Fibroblast of pulmonary artery (primary cell): ENCODE measurements at places on chromosomes 3 and 15.

- no peak for DNase-seq
Measured at GRCh38 chr3:152196782-152197181, 71.9 kb upstream of the MBNL1 start.

GRCh38 chr15:99507504-99508310 is 58.1 kb upstream of the MEF2A start:
- peak; percentile 88 for DNase-seq

- no peak for DNase-seq
Measured at GRCh38 chr15:48273049-48273448, 58.2 kb upstream of the DUT start.

GRCh38 chr3:156298014-156298413 is 177.6 kb downstream of the KCNAB1 start:
- DNase-seq = no peak

DNA sequence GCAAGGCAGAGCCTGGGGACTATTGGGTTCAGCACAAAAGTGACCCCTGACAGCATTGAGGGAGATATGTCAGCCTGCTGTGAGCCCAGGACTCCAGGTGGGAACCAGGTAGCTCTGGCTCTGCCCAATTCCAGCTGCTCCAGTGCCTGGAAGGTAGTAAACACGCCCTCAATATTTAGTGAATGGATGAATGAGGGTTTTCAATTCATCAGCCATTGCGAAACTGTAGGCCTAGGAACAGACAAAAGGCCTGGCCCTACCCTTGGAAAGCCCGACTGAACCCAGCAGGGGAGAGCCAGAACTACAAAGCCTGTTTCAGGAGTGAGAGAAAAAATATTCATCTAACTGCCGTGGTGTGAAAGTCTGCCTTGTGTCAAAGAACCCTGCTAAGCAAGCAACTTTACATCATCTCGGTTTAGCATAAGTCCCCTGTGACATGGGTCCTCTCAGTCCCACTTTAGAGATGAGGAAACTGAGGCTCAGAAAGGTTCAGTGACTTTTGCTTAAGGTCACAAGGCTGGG is 8.1 kb upstream of the CSK start:
- no peak for DNase-seq

DNA sequence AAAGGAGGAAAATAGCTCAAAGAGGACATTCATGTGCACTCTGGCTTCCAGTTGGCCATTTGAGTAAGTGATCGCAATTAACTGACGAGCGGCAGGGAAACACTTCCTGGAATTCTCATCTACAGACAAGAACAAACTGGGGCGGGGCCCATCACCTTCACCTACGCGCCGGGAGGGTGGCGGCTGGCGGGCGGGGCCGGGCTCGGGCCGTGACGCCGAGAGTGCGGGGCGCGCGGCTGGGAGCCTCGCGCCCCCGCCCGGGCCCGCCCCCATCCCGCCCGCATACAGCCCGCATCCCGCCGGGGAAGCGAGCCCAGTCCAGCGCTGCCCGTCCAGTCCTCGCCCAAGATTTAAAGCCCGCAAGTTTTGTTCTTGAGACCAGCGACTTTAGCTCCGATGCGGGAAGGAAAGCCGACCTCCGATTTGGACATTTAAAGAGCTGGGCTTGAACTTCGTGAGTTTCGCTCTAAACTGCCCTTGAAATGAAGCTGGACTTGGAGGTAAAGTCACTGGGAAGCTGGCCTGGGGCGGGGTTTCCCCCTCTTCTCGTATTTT is at the start of gene B3GNT5:
Gene B3GNT5, plus strand, starts transcription at position 281 of the 555 bp plus-strand sequence. CDS start 16,546 bp downstream, outside the sequence.
- DNase-seq = no peak

DNA sequence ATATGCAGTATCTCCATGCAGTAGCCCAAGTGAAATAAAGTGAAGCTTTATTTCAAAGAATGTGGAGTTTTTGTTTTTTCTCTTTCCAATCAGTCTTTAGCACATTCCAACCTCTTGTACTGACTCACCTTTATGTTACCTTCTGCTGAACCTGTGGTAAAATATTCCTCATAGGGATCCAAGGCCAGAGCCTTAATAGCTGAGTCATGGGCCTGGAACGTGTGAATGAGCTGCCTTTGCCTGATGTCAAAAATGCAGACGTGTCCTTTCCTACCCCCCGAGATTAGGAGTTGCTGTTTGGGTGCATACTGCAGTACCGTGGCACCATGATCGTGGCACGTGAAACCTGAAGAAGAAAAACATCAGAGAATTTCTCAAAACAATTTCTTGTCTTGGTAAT is 108.5 kb downstream of the GLDN start:
- DNase-seq = peak; percentile 37

- no peak for DNase-seq
Measured at GRCh38 chr3:10517627-10518026, 12.2 kb upstream of the ATP2B2 start.

DNA sequence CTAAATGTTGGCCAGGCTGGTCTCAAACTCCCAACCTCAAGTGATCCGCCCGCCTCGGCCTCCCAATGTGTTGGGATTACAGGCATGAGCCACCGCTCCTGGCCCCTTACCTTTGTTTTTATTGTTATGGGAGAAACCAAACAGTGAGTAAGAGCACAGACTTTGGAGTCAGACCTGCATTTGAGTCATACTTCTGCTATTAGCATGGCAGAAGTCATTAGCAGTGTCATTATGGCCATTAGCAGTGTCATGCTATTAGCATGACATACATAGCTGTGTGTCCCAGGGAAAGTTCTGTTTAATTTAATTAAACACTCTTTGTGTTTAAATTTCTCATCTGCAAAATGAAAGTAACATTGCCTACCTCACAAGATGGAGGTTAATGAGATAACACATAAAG is 54.8 kb downstream of the SQOR start:
- no peak for DNase-seq

DNA sequence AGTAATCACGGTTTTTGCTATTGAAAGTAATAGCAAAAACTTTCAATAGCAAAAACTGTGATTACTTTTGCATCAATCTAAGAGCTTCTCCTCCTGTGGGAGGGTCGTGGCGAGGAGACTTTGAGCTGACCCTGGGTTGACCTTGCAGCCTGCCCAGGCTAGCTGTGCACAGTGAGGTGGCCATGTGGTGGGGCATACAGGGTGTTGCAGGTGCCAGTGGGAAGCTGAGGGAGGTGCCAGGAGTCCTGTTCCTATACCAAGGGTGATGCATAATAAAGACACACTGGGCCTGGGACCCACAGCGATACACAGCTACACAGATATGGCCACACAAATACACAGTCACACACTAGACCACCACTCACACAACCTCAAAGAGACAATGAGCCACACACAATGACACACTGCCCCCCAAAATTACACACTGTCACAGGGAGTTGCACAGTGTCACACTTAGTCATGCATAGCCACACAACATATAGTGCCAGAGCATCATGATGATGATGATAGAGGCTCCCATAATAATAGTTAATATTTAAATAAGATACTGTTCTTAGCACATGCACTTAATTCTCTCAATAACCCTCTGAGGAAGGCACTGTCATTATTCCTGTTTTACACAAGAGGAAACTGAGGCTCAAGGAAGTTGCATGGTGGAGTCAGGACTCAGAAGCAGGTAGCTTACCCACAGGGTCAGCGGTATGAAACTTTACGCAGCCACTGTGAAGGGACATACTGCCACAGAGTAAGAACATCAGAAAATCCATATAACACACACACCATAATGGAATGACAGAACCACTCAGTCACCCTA is 6.3 kb downstream of the PLCD1 start:
- DNase-seq = no peak

DNA sequence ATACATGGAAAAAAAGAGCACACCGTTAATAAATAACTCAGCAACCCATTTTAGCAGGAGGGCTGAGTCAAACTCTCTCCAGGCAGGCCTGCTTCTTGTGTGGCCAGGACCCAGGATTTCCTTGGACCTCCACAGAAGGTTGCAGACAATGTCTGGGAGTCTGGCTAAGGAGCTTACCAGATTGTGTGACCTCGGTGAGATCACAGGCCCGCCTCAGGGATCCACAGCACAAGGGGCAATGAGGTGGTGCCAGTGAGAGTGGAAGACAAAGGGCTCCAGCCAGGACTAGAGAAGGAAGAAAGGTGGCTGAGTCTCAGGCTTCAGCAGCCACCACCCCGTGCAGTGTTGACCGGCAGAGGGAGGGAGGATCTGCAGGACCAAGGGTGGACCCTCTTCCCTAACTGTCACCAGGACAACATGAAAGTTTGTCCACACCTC is 32.2 kb upstream of the SEC22A start:
- DNase-seq = no peak

- DNase-seq = no peak
Measured at GRCh38 chr15:25060996-25061620, 106.3 kb downstream of the SNRPN start.

GRCh38 chr3:179766416-179767133 is 113.7 kb downstream of the USP13 start:
- no peak for DNase-seq

DNA sequence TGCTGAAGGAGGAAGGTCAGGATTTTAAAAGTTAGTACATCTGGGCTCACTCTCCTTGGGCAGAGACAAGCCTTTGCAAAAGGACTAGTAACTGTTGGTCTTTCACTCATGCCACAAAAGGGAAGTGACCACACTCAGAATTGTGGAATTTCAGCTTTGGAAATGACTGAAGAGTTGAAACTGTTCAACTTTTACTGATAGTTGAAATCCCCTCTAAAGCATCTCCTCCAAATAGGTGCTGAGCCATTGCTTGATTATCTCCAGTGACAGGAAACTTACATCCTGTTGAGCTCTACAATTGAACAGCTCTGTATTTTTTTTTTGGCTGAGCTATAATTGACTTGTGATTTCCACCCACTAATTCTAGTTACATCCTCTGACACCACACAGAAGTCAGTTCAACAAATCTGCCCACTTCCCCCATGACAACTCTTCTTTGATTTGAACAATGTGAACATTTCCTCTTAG is 254.8 kb upstream of the TPRG1 start:
- DNase-seq = peak; percentile 43

- peak; percentile 81 for DNase-seq
Measured at GRCh38 chr3:55329849-55330248, 157.3 kb downstream of the WNT5A start.

DNA sequence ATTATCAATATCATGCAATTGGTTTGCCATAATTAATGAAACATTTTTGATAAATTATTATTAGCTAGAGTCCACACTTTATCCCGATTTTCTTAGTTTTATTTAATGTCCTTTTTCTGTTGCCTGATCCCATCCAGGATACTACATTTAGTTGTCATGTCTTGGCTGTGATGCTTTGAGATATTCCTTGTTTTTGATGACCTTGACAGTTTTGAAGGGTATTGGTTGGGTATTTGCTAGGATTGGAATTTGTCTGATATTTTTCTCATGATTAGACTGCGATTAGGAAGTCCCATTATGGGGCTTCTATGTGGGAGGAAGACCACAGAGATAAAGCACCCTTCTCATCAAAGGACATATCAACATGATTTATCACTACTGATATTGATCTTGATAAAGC is 43.0 kb downstream of the CGNL1 start:
- DNase-seq = no peak

- DNase-seq = peak; percentile 72
Measured at GRCh38 chr3:14435175-14436014, 33.0 kb downstream of the SLC6A6 start.

DNA sequence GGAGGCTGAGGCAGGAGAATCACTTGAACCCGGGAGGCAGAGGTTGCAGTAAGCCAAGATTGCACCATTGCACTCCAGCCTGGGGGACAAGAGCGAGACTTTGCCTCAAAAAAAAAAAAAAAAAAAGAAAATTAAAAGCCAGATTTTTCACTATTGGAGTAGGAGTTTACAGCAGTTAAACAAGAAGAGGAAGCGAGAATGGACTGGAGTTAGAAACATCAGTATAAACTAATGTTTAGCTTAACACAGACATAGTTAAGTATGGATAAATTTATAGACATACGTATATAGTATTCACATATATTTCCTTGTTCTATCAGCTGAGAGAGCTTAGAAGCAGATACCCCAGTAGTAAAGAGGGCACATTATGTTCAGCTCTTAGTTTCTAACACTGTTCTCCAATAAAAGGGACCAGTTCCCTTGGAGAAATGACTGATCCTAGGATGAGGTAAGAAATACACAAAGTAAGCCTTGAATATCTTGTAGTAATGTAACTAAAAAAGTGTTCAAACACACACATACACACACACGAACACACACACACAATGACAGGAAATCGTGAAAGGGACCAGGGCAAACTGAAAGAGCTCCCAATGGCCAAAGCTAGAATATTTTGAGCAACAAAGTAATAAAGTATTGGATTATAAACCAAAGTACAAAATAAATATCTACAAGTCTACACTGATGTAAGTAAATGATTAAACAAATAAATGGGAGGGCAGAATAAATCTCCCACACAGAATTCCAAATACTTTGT is 25.1 kb downstream of the PIK3CB start:
- no peak for DNase-seq

- DNase-seq = peak; percentile 13
Measured at GRCh38 chr3:133124511-133124910, 86.3 kb downstream of the TMEM108 start.

- no peak for DNase-seq
Measured at GRCh38 chr3:180820400-180820799, 92.1 kb upstream of the FXR1 start.

DNA sequence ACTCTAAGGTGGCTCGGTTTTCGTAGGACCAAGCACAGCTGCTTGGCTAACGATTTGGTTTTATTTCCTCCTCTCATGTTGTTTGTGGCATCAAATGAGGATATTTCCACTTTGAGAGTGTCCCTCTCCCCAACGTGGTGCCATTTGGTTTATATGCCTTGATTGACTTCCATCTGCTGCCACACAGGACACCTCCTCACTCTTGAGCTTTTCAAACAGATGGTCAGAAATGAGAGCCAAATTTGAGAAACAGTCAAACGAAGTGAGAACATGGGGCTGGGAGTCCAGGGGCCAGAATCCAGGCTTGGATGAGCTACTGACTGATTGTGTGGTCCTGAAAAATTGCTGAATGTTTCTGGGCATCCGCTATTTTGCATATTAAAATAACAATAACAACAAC is 43.5 kb downstream of the CEMIP start:
- no peak for DNase-seq

GRCh38 chr3:72818092-72818773 is 30.0 kb downstream of the SHQ1 start:
- DNase-seq = peak; percentile 63

- DNase-seq = peak; percentile 21
Measured at GRCh38 chr3:901953-902778, 190.7 kb upstream of the CNTN6 start.

DNA sequence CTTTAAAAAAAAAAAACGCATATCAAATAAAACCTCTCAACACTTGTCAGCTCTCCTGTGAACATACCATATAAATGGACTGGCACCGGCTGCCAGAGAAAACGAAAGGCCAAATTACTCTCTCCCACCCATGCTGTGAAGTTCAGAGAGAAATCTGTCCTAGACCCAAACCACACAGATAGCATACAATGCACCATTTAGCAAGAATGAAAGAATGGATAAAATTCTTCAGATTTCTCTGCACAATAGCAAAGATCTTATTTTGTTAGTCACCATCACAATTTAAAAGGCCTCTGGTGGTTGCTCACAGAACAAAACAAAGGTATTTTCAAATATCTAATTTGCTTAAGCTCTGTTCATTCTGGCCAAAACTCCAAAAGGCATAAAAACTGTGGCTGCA is 93.9 kb upstream of the BHLHE40 start:
- peak; percentile 86 for DNase-seq

- no peak for DNase-seq
Measured at GRCh38 chr3:32078085-32078634, 28.3 kb upstream of the GPD1L start.
